ENCODE measurements at places on chromosomes 5 and 9. TPM values are rescaled to one million over a fixed set of nuclear protein-coding genes. Genes with fewer than 3 reads are reported as not detected.

The FAM221B gene
- total RNA-seq: not detected

DNA sequence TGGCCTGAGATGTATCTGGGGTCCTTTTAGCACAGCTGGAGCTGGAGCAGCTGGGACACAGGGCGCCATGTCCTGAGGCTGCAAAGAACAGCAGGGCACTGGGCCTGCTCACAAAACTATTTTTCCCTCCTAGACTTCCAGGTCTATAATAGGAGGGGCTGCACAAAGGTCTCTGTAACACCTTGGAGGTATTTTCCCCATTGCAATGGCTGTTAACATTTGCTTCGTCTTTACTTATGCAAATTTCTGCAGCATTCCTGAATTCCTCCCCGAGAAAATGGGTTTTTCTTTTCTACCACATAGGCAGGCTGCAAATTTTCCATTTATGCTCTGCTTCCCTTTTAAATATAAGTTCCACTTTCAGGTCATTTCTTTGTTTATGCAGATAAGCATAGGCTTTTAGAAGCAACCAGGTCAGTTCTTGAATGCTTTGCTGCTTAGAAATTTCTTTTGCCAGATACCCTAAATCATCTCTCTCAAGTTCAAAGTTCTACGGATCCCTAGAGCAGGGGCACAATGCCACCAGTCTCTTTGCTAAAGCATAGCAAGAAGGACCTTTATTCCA, 130.8 kb downstream of the PCSK1 start:
- DNase-seq: no peak

The NR6A1 gene
- total RNA-seq: 1.2 TPM

DNA sequence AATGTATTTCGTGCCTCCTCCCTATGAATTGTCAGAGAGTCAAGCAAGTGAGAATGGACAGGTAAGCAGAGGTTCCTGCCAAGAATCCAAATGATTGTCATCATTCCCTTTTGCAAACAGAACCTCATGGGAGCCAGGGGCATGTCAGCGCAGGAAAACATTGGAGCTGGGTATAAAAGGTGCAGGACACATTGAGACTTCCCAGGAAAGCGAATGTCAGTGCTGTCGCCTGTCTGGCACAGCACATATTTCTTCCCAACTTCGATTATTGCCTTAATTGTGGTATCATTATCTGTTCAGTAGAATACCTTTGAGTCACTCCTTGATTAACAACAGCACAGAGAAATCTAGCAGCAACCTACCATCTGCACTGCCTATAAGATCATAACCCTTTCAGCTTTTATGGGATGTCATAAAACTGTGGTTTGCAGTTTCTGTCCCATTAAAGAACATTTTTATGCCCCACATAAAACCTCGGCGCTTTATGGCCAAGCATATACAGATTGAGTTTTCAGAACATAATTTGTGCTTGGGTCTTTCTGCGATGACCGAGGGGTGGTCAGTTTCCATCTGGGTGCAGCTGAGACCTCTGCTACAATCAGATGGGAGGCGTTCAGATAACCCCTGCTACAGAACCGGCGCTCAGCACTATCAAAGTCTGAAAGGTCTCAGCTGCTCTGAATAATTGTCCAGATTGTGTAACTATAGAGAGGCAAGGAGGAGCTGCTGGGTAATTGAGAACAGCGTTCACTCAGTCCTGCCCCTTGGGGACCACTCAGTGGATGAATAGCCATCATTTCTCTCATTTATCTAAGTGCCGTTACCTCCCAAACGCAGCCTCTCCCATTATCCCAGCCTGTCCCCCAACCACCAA, 30.9 kb upstream of the WWC1 start:
- no peak for DNase-seq
